ENCODE measurements at places on chromosomes 1 and 21.

- no peak for DNase-seq
Measured at GRCh38 chr1:112852934-112853333, 103.1 kb downstream of the SLC16A1 start.

DNA sequence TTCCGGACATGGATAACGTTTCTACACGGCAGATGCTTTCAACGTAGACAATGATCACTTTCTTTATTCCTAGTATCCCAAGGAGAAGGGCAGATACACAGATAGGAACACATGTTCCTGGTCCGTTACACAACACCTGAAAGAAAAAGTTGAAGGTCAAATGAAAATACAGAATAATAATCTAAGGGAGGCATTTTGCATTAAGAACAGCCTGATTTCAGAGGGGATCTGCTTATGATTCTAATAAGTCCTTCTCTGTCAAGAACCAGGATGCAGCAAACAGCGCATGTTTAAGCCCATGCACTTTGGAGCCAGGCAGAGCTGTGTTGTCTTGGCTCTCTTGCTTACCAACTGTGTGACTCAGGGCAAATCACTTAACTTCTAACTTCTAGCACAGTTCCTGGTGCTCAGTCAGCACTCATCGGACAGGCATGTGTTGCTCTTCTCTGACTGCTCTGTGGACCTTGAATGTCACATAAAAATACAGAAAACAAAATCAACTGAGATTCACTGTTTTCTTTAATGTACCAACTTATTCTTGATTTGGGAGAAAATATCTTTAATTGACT lies 56.3 kb upstream of the CNN3 start:
- DNase-seq: no peak

GRCh38 chr1:71028981-71029380 lies 18.6 kb downstream of the PTGER3 start:
- DNase-seq: no peak

DNA sequence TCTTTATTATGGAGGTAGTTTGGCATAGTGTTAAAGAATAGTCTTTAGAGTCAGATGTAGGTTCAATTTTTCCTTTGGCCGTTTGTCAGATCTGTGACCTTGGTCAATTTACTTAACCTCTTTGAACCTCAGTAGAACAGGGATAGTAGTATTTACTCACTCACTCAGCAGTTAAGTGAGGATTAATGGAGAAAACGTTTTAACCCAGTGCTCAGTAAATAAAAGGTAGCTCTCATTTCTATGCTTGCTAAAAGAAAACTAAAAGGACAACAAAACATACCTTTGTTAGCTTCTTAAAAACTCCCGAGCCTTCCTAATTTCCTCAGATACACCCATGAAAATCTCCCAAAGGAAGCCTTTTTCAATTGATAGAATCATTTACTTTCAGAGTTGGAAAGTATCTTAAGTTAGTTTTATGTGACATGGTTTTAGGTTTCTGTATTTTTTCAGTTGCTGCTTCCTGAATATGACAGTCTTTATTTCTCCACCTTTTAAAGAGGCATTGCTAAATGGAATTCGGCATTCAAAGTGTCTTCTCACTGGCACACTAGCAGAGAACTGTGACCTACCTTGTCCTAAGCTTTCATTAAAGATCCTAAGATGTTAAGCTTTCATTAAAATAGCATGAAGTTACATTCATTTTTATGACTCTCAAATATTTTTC lies 7.8 kb downstream of the ABCD3 start:
- no peak for DNase-seq

DNA sequence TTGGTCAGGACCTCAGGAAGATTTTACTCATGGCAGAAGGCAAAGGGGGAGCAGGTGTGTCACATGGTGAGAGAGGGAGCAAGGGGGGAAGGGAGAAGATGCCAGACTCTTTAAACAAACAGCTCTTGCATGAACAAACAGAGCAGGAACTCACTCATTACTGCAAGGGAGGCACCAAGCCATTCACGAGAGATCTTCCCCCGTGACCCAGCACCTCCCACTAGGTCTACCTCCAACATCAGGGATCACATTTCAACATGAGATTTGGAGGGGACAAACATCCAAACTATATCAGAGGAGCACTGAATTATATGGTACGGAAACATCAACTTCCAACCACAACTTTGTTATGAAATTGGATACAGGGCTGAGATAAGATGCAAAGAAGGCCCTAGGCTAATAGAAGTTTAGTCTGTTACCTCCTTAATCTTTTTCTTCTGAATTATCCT lies 164.9 kb downstream of the ST6GALNAC3 start:
- DNase-seq: peak; percentile 36

DNA sequence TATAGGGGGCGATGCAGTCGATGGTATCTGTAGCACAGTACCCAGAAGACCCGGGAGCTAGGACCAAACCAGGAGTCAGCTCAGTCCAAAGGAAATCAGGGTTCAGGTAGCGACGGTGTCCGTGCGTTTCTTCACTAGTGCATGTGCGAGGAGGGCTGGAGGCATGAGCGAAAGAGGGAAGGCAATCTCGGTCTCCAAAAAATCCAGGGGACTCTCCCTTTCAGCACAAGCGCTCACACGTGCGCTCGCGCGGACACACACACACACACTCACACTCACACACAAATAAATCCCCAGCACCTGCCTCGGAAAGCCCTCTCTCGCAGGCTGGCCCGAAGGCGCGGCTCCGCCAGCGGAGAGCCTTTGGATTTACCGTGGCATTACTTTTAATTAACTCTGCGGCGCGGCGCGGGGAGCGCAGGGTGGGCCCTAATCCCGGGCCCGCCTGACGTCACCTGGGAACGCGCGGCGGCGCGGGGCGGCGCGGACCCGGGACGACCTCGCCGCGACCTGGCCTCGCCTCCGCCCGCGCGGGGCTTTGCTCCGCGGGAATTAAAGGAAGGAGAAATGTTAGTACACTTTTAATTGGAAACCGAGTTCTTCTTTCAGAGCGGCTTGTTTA lies 121.2 kb downstream of the LMX1A start:
- peak; percentile 67 for DNase-seq

DNA sequence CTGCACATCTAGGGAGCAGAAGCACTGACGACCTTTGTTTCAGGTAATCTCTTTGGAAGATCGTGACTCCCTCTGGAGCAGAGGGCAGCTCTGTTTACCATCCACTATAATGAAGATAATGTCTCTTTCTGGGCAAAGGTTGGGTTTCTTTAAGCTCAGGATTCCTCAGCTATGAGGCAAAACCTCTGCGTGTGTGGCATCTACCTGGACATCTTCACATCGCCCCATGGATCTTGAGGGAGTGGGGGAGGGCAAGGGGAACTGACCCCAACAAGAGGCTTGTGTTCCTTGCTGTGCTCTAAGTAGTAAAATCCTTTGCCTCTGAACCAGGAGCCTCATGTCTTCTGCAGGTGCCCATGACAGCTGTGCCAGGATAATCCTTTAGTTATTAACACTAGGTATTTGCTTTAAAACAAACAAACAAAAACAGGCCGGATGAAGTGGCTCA lies 19.6 kb downstream of the SPATA45 start:
- DNase-seq: no peak

- DNase-seq: no peak
Measured at GRCh38 chr1:205630241-205630640, 1.6 kb downstream of the ELK4 start.

GRCh38 chr21:34852448-34852847 lies 183.7 kb downstream of the CLIC6 start:
- DNase-seq: no peak

GRCh38 chr1:32274646-32275340 lies 17.1 kb upstream of the HDAC1 start:
- DNase-seq: peak; percentile 54

- DNase-seq: peak; percentile 93
Measured at GRCh38 chr1:210584439-210585113, 255.9 kb downstream of the HHAT start.

GRCh38 chr1:110228381-110228780 lies 18.3 kb downstream of the KCNC4 start:
- no peak for DNase-seq

- DNase-seq: no peak
Measured at GRCh38 chr1:78884685-78885452, 121.7 kb downstream of the ADGRL4 start.

GRCh38 chr1:72000809-72001208 lies 281.5 kb downstream of the NEGR1 start:
- DNase-seq: peak; percentile 52

GRCh38 chr1:81349194-81349965 lies 451.4 kb upstream of the ADGRL2 start:
- peak; percentile 79 for DNase-seq

DNA sequence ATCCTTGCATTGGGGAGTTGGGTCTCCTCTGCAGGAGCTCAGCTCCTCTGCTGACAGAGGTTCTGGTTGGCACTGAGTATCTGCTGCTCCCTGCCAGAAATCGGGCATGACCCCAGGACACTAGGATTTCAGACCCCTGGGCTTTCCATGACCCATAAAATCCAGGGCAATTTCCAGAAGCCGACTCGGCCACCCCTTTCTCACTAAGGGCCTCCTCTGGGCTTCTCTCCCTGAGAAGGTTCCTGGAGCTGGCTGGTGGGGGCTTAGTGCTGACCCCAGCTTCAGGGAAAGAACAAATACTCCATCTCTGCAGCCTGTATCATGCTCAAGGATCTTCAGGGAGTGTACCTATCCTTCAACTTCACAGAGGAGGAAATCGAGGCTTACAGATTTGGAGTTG lies 603.4 kb downstream of the PTPRU start:
- no peak for DNase-seq

- DNase-seq: no peak
Measured at GRCh38 chr1:26706315-26706714, 10.5 kb downstream of the ARID1A start.

GRCh38 chr1:231534703-231535159 lies 6.3 kb downstream of the TSNAX start:
- DNase-seq: no peak

GRCh38 chr1:86537928-86538695 lies 8.8 kb upstream of the CLCA4 start:
- DNase-seq: no peak

GRCh38 chr1:229105109-229105508 lies 165.8 kb upstream of the RAB4A start:
- DNase-seq: no peak

DNA sequence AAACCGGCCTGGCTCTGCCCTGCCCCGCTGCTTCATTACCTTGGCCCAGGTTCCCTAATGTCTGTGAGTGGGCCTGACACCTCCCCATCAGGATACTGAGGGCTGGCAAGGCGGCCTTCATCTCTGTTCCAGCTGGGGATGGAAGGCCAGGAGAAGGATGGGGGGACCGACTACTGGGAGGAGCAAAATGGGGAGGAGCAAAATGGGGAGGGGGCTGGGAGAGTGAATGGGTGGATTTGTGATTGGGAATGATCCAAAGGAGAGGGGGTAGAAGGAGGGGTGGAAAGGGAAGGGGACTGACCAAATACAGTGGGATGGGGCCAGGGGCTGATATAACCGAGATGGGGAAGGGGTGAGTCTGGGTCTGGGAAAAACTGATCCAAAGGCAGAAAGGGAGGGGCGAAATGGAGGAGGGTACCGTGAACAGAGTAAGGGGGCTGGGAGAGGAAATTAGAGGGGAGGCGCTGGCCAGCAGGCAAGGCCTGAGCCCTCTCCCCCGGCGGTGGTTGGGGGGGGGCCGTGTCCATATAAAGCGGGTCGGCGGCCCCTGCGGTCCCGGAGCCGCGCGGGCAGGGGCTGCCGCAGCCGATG lies at the start of gene FOXE3:
FOXE3 (plus strand) TSS at position 558 of the 591 bp plus-strand sequence; CDS start at position 589, 31 bp downstream.
- DNase-seq: peak; percentile 47

- peak; percentile 86 for DNase-seq
Measured at GRCh38 chr1:15430787-15431570, 7.3 kb upstream of the CTRC start.

DNA sequence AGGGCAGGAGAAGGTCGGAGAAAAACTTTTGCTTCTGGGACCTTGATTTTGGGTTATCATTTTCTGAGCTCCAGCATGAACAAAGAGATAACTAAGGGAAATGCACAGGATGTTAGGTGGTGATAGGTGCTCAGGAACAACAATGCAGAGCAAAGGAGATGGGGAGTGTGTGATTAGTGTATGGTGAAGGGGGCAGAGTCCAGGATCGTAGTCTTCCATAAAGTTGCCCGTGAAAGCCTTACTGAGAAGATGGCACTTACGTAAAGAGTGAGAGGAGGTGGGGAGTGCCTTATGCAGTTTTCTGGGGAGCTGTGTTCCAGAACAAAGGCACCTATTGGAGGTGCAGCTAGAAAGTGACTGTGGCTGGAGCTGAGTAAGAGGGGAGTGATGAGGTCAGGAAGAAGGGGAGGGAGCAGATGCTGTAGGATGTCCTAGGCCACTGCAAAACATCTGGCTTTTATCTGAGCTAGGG lies 11.6 kb downstream of the KCNK1 start:
- no peak for DNase-seq

GRCh38 chr1:157523774-157524493 lies 28.4 kb downstream of the FCRL5 start:
- no peak for DNase-seq

DNA sequence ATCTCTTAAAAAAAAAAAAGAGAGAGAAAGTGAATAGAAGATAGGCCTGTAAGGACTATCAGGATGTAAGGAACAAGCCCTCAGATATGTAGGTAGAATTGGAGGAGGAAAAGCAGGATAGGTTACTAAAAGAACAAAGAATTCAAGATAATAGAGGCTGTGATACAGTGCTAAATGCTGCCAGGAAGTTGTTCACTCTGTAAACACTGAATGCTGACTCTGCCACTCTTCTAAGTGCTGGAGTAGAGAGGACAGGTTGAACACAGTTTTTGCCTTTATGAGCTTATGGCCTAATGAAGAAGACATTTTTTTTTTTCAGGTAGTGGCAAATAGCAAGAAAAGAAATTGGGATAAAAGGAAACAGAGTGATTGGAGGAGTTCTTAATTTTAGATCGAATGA lies 90.6 kb upstream of the ZNF678 start:
- no peak for DNase-seq

DNA sequence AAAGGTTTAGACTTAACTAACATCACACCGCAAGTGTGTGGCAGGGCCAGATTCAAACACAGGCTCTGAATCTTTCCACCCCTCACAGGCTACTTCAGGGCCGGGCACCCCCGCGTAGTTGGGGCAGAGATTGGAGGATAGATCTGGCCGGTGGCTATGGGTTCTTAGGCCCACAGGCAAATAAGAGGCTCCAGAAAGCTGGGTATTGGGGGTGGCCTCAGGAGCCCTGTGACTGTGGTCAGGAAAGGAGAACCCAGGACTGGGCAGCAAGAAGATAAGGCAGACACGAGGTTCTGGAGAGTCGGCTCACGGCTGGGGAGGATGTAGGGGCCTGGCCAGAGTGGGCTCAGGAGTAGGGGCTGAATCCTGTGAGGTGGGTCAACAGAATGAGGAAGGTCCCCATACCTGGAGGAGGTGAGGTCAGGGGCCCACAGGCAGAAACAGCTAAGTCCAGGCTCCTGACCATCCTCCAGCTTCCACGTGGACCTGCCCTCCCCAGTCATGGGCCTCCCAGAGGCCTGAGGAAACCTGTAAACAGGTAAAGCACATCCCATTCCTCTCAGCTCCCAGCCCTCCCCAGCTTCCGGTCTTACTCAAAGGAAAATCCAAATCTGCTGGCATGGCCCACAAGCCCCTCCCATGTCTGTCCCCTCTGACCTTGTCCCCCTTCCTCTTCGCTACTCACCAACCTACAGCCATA lies 306.2 kb downstream of the MATN1 start:
- no peak for DNase-seq

- no peak for DNase-seq
Measured at GRCh38 chr1:224264321-224264720, 65.7 kb downstream of the NVL start.

- DNase-seq: peak; percentile 84
Measured at GRCh38 chr1:244163861-244164510, 112.9 kb downstream of the ZBTB18 start.

- DNase-seq: no peak
Measured at GRCh38 chr1:157001304-157001703, 44.2 kb downstream of the ARHGEF11 start.
